Endothelial cell of coronary artery (primary cell): ENCODE measurements at places on chromosomes 5 and 9. TPM values are rescaled to one million over a fixed set of nuclear protein-coding genes. Genes with fewer than 3 reads are reported as not detected.

Gene PLPP6
- total RNA-seq, result 4.2 and 5.0 TPM in 2 replicates

Gene JAKMIP2
- total RNA-seq, result 0.09 TPM in 1 of 2 replicates, not detected in the other

Gene B4GALT1
- total RNA-seq, result 10.2 and 20.0 TPM in 2 replicates

Gene C5orf34
- 3.1 and 3.6 TPM in 2 replicates for total RNA-seq

Gene FOXD4L3
- total RNA-seq, result 0.09 TPM in 1 of 2 replicates, not detected in the other

Gene PTCD2
- 4.3 and 5.6 TPM in 2 replicates for total RNA-seq

Gene ELL2
- 9.3 and 28.2 TPM in 2 replicates for total RNA-seq

Gene NXNL2
- 0.19 TPM in 1 of 2 replicates, not detected in the other for total RNA-seq

Gene IFNB1
- not detected in 2 replicates for total RNA-seq

Gene PCDHB6
- total RNA-seq, result 0.09 TPM in 2 replicates

Gene PGM5
- total RNA-seq, result 1.1 TPM in 1 of 2 replicates, not detected in the other

Gene PTGR1
- total RNA-seq, result 53.3 and 91.0 TPM in 2 replicates

Gene NDUFB6
- total RNA-seq, result 71.3 and 75.8 TPM in 2 replicates

Gene LCN2
- 0.18 TPM in 1 of 2 replicates, not detected in the other for total RNA-seq

Gene CDHR2
- total RNA-seq, result not detected in 2 replicates

Gene SOX30
- not detected in 2 replicates for total RNA-seq

Gene SPINK6
- total RNA-seq, result not detected in 2 replicates

Gene TXNDC8
- total RNA-seq, result not detected in 2 replicates

Gene MYO10
- total RNA-seq, result 70.2 and 94.8 TPM in 2 replicates

Gene GDNF
- 0.09 TPM in 1 of 2 replicates, not detected in the other for total RNA-seq

Gene LRRC70
- total RNA-seq, result 18.0 and 33.4 TPM in 2 replicates

Gene GPR150
- total RNA-seq, result 0.18 and 0.19 TPM in 2 replicates

Gene C5orf58
- not detected in 2 replicates for total RNA-seq

Gene PCDHB5
- total RNA-seq, result 0.56 and 1.4 TPM in 2 replicates

Gene WWC1
- under 0.01 and 0.36 TPM in 2 replicates for total RNA-seq

Gene PAX5
- not detected in 2 replicates for total RNA-seq

Gene PCDHA7
- total RNA-seq, result 0.27 and 0.28 TPM in 2 replicates

Gene DDX4
- not detected in 2 replicates for total RNA-seq

Gene DPYSL3
- 90.6 and 116 TPM in 2 replicates for total RNA-seq

Gene SV2C
- total RNA-seq, result not detected in 2 replicates

Gene RBM18
- 6.7 and 7.4 TPM in 2 replicates for total RNA-seq

Gene KCNN2
- 0.54 TPM in 1 of 2 replicates, not detected in the other for total RNA-seq
